ENCODE measurements at places on chromosomes 5 and 9. TPM values are rescaled to one million over a fixed set of nuclear protein-coding genes. Genes with fewer than 3 reads are reported as not detected.

The FOXD4L6 gene
- not detected for total RNA-seq

The ZDHHC11 gene
- total RNA-seq = 0.12 TPM

The ATG12 gene
- total RNA-seq = 64.4 TPM

The TMEM141 gene
- 79.2 TPM for total RNA-seq

The NIM1K gene
- 0.88 TPM for total RNA-seq

The TRPM3 gene
- total RNA-seq = 0.10 TPM
